ENCODE measurements at places on chromosomes 16 and 17.

- DNase-seq: peak; percentile 79
Observed at GRCh38 chr17:7842380-7843256, 8.6 kb downstream of the KDM6B start.

- DNase-seq: no peak
Observed at GRCh38 chr16:86391984-86392383, 118.3 kb upstream of the FOXF1 start.

DNA sequence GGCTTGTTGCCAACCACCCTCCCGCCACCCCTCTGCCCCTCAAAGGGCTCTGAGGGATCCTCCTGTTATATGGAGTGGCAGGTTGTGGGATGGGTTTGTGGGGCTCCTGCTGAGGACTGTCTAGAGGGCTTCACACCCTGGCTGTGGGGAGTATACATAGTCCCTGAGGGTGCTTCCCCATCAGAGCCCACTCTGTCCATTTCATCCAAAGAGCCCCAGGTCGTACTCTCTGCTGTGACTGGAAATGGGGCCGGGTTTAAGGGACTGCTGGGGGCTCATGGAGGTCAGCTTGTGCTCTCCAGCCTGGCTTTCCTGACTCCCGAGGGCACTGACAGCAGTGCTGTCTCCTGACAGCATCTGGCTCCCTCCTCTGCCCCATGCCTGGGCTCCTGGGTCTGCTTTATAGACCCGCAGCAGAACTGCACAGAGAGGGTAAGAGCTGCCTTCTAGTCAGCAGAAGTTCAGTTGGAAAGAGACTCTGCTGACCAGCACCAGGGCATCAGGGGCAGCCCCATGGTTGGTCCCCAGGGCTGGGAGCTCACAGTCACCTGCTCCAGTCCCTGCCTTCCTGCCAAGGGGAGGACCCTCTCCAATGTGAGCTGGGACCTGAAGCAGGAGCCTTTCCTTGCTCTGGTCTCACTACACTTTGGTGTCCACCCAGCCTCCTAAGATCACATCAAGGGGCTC lies 17.8 kb upstream of the TNS4 start:
- no peak for DNase-seq

GRCh38 chr16:57482845-57483545 lies 3.3 kb downstream of the DOK4 start:
- no peak for DNase-seq

DNA sequence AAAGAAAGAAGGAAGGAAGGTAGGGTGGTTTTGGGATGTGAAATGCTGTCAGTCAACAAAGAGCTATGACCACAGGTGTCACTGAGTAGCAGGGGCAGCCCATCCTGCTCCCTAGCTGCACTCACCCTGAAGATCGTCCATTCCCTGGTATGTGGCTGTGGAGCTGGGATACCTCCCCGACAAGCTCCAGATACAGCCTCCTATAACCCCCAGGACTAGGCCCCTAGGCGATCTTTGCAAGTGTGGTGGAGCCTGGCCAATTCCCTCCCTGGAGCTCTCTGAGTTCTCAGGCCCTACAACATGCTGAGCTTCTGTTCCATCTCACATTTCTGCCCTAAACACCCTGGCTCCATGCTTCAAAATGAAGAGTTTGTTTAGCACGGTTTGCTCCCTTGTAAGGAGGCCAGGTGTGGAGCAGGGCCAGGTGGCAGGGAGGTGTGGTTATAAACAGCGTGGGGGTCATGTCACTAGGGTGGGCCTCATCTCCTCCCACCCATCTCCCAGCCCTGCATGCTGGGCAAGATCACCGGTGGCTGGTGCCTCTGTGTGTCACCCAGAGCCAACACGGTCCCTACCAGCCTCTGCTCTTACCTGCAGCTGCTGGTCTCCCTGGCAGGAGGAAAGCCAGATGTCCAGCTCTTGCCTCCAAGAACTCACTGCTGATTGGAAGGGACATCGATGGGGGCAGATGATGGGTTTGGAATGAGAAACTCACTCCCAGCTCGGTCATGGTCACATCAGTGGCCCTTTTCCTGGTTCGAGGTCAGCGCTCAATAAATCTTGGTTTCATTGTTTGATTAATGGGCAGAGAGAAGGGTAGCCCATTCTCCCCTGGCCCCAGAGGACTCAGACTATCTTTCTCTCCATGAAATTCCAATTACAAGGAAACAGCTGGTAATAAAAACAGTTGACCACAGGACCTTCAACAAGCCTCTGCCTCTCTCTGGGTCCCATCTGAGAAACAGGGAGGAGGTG lies 511.0 kb upstream of the CDH5 start:
- no peak for DNase-seq

GRCh38 chr17:2566056-2566455 lies 27.4 kb upstream of the PAFAH1B1 start:
- DNase-seq: no peak

DNA sequence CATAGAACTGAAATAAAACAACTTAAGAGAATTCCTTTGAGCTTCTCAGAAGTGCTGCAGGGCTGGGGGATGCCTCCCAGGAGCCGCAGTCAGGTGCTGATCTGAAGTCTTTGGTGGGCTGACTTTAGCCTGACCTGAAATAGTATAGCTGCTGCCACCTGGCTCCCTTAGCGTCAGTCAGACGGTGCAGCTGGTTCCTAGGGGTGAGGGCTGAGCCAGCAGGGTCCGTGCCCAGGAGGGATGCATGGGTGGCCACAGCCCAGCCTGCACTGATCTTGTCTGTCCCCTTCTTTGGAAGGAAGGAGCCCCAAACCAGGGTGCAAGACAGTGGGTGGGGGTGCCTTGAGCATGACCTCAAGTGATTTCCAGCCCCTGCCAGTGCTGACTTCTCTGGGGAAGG lies 11.5 kb downstream of the MAPT start:
- DNase-seq: no peak

DNA sequence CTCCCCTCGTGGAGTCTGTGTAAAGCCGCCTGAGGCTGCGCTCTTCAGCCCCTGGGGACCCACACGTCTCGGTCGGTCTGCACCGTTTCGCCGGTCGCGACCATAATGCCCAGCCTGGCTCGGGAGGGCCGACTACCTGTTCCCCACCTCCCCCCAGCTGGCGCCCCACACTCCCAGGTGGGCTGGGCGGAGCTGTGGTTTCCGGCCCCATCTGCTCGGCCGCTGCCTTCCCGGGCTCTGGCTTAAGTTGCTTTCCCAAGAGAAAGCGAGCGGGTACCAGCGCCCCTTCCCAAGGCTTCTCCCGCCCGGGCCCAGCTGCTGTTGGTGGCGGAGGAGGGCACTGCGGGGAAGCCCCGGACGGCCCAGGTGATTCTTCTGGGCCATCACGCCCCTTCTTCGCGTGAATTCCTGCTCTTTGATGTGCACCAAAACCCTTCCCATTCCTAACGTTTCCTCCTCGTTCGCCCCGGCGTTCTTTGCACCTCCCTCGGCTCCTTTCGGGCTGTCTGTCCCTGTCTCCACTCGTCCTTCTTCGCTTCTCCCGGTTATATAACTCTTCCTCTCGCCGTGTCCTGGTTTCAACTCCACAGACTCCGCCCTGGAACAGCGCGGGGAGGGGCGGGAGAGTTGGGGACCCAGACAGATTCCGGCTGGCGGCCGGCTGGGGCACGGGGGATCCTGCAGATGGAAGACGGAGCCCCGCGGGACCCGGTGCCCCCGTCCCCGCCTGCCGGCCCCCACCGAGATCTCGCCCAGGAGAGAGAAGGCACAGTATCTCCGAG lies 2.0 kb downstream of the KDM6B start:
- no peak for DNase-seq

DNA sequence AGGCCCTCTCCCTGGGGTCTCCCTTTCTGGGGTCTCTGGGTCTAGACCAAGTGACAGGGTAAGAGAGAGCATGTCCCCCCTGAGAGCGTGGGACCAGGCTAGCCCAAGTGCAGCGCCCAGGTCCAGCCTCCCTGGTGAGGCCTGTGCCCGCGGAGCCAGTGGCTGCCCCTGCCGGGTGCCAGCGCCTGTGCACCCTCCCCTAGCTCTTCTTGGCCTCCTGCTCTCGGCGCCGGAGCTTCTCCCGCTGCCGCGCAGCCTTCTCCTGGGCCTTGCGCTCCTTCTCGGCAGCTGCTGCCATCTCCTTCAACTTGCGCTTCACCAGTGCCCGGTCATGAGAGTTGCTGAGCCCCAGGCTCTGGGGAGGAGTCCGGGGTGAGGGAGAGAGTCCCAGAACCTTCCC lies 17.3 kb downstream of the SAMD14 start:
- no peak for DNase-seq

- DNase-seq: no peak
Observed at GRCh38 chr17:33944412-33944811, 310.7 kb upstream of the CCL2 start.

- no peak for DNase-seq
Observed at GRCh38 chr16:78639775-78640174, 540.3 kb downstream of the WWOX start.

GRCh38 chr17:7439462-7440112 lies at the start of gene FGF11:
TSS of gene FGF11 (plus strand) at chr17:7439512. CDS start at chr17:7439621, 109 bp downstream.
- no peak for DNase-seq

- DNase-seq: no peak
Observed at GRCh38 chr17:46072998-46073397, 73.9 kb downstream of the STH start.

- DNase-seq: no peak
Observed at GRCh38 chr16:84052071-84052622, 9.6 kb upstream of the SLC38A8 start.

DNA sequence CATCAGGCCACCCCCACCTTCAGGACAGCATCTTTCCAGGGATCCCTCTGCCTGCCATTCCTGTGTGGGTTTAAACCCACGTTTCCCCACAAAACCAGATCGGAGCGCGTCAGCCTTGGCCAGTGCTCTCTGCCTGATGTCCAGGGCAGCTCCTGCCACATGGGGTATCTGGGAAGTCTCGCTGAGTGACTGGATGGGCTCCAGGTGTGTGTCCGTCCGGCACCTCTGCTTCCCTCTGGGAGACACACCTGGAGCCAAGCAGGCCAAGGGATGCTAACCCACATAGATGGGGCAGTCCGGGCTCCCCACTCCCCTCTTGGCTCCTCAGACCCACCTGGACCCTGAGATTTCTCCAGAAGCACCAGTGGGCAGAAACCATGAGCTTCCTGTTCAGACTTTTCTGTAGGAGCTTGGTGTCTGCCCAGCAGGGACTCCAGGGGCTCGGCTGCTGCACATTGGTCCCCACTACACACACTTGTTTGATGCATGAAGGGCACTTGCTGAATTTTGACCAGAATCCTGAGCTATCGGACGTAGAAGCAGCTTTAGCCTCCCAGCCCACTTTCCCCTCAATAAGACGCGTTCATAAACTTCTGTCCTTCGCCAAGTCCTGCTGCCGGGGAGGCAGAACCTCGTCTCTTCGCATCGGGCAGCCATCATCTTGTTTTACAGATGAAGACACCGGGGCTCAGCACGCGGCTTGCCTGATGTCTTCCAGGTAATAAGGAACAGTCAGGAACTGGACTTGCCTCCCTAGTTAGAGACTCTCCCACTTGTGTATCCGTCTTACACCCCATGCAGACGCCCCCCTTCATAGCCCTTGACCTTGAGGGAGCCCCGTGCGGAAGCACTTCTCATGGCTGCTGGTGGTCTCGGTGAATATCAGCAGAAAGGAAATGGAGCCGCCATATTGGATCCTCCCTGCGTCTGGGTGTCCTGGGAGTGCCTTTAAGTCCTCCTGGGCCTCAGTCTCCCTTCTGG lies 91.6 kb upstream of the ZNF469 start:
- no peak for DNase-seq

DNA sequence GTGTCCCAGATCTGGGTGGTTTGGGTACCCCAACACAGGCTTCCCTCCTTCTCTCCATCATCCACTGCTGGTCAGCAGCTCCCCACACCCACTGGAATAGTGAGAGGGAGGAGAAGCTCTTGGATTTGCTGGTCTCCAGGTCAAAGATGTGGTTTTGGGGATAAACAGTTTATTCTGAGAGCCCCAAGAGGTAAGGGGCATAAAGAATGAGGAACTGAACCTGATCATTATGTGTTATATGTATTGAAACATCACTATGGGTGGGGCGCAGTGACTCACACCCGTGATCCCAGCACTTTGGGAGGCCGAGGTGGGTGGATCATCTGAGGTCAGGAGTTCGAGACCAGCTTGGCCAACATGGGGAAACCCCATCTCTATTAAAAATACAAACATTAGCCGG lies 3.9 kb downstream of the DPEP2 start:
- DNase-seq: no peak

DNA sequence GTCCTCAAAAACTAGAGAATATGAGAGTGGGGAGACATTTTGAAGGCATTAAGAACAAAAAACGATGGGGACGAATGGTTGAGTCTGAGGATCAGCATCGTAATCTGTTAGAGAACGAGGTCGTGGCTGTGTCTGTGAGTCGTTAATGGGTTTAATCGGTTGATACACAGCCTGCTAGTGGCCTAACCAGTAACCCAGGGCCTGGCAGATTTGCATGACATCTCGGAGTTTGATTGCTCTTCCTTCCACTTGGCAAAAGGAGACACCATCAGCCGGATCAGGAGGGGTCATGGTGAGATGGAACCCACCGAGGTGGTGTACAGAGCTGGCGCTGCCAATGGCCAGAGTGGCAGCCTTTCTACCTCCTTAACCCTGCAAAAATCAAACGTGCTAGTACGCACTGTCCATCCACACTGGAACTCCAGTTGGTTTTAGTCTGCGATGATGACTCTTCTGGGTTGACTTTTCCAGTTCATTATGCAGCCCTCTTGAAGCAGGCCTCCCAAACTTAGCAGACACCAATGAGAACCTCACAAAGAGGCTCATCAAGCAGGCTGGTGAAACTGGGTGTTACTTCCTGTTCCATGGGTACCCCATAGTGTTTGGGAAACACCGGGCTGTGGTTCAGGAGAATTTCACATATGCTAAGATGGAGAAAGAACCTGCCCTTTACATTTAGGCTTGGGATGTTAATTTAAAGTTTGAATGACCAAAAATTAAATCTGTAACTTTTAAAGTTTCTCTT lies 4.1 kb downstream of the HS3ST3B1 start:
- DNase-seq: no peak

DNA sequence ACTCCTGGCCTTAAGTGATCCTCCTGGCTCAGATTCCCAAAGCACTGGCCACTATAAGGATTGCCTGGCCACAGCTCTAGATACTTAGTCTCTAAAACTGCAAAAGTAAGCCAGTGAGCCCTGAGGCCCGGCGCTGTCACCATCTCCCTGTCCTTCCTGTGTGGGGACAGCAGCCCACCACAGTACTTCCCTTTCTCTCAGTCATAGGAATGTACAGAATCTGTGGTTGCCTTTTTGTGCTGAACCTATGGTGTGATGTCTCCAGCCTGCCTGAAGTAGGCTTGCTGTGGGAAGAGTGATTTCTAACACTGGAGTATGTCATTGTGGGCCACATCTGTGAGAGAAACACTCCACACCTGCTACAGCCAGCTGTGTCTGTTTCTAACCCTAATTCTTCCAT lies 24.7 kb downstream of the NTAN1 start:
- no peak for DNase-seq

- no peak for DNase-seq
Observed at GRCh38 chr16:72917051-72917450, 130.9 kb downstream of the ZFHX3 start.

GRCh38 chr17:58304750-58305486 lies 23.7 kb downstream of the TSPOAP1 start:
- DNase-seq: no peak

GRCh38 chr17:81713004-81713555 lies 996 bp downstream of the SLC25A10 start:
- DNase-seq: no peak

- no peak for DNase-seq
Observed at GRCh38 chr16:74449470-74449869, 28.2 kb upstream of the CLEC18B start.
